AG04449 (cell line): ENCODE measurements at places on chromosomes 6 and 20.
A peak's percentile ranks its signal among the peaks of the same experiment; 100 is the strongest.

- peak; percentile 37 for DNase-seq
Observed at GRCh38 chr6:129749749-129750120, 39.8 kb upstream of the ARHGAP18 start.

DNA sequence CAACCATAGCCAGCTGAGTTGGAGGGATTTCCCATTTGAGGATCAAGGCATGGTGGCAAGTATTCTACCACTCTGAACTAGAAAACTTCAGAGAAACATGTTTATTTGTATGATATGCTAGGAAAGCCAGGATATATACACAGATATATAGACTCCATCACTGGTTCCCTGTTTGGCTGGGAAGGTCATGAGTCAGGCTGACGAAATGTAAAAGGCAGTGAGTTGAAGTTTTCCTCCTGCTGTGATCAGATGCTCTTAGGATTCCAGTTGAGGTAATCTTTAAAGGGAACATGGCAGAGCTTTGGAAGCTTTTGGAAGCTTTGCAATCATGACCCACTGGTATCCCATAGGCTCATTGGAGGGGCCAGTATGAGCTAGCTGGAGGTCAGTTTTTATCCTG is 1369.1 kb downstream of the EPHA7 start:
- DNase-seq: no peak

DNA sequence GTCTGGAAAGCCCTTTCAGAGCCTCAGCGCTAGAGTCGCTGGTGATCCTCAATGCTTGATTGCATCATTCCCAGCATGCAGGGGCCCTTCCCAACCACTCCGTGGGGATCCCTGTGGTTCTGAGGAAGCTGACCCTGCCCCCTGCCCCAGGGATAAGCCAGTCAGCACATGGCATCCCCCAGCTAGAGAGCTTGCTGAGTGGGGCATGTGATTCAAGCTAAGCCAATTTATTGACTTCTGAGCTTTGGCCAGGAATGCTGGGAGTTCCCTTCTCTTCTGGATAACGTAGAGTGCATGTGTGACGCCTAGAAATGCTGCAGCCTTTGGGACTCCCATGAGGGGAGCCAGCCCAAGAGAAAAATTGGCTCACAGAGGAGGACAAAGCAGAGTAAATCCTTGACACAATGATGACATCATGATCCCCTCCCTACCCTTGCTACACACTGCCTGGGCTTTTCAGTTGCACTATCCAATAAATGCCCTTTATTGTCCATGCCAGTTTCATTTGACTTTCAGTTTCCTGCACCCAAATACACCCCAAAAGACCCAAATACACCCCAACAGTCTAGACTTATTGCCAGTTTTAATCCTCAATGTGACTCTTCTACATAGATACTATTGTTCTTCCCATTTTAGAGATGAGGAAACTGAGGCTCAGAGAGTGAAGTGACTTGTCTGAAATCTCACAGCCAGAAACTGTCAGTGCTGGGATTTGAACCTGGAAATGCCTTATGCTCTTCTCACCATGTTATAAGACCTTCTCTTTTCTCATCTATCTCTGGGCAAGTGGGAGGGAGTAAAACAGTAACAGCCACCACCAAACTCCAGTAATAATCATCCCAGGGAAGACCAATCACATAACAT is 34.3 kb downstream of the KCNB1 start:
- no peak for DNase-seq

- DNase-seq: peak; percentile 7
Observed at GRCh38 chr6:55953335-55953734, 77.9 kb upstream of the BMP5 start.

GRCh38 chr6:169839029-169839481 is 87.6 kb downstream of the ERMARD start:
- no peak for DNase-seq

- DNase-seq: peak; percentile 65
Observed at GRCh38 chr6:12479881-12480280, 189.7 kb downstream of the EDN1 start.

GRCh38 chr20:19330038-19330437 is 117.6 kb downstream of the SLC24A3 start:
- no peak for DNase-seq

DNA sequence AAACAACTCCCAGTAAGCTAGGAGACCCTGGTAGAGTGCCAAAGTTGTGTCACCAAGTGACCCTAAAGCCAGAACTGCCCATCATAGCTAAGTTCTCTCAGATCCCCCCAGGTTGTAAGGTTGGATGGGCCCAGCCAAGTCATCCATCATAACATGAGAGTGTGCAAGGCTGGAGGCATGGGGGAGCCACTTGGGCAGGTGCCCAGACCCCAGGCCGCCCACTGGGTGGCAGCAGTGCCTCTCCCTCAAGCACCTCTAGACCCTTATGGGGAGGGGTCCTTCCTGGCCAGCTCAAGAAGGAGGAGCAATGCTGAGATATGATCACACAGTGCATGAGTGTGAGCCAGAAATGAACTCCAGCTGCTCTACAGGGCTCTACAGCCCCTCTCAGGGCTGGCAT is 154.5 kb downstream of the MYLK4 start:
- DNase-seq: no peak

GRCh38 chr6:32226434-32226833 is 2.6 kb upstream of the NOTCH4 start:
- DNase-seq: no peak

- DNase-seq: no peak
Observed at GRCh38 chr6:84450018-84450417, 222.6 kb upstream of the CEP162 start.

DNA sequence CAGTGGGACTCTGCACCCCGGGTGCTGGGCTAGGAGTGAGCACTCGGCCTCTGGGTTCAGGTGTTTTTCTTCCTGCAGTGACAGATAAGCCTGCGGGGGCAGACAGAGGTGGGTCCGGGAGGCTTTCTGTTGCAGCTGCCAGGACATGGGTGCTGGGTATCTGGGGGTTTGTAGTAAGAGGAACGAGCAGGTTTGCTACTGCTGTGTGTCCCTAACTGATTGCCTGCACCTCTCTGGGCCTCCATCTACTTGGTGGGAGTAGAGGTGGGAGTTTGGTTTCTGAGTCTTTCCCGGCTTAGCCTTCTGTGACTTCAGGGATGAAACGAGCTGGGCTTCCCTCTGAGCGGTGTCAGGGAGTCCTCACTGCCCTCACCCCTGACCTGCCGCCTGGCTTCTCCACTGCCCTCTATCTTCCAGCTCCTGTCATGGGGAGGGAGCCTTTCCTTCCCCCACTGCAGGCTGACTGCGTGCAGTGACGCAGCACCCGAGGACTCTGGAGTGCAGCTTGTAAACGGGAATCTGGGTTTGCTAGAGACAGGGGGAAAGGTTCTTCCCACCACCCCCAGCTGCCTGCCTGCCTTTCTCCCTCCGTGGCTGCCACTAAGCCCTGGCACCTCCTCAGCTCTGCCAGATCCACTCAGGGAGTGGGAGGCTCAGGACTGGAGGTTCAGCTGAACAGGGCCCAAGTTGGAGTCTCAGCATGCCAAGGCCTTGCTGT is 6.7 kb downstream of the DLGAP4 start:
- DNase-seq: no peak

DNA sequence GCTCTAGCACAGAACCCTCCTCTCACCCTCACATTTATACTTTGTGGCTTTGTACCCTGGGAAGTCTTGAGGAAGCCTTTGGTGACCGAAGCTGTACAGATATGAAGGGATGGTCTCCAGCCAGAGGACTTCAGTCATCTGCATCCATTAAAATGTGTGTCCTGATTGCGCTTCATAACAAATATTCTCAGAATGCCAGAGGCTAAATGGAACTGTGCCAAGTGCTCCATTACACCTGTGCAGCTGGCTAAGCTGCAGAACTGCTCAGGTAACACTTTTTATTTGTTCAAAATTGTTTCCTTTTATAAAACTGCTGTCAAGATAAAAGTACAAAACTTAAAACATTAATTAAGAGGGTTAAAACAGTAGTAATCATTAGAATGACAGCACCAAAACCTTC is 22.3 kb downstream of the TPBG start:
- DNase-seq: no peak

DNA sequence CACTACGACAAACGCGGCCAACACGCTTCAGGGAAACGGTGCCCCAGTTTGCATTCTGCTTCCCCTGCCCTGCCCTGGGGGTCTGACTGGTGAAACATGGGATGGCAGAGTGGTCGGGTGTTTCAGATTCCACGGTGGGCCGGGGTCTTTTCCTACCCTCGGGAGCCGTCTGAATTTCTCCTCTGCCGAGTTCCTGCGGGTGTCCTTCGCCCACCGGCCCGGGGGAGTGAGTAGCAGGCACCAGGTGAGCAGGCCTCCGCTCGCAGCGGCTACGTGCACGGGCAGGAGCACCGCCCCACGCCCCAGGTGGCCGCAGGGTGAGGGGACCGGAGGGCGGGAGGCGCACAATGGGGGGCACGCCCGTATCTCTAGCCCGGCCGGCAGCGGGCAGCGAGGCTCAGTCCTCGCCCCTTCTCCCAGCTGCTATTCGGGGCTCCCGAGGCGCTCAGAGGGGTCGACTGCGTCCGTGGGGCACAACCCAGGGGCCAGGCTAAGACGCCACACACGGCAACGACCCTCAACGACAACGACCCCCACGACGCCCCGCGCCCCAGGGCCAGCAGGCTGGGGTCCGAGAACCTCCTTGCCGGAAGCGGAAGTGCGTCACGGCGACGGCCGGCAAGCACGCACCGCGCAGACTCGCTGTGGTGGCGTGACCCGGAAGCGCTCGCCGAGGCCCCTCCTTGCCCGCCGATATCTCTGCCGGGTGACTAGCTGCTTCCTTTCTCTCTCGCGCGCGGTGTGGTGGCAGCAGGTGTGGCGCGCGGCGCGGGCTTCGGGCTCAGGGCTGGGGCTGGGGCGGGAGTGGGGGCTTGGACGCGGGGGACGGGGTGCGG is at the start of gene RPS21:
TSS of gene RPS21 (plus strand) at position 721 of the 836 bp plus-strand sequence. CDS start 236 bp downstream, outside the sequence.
- DNase-seq: no peak

- DNase-seq: no peak
Observed at GRCh38 chr6:159037756-159038290, 7.0 kb downstream of the TAGAP start.

DNA sequence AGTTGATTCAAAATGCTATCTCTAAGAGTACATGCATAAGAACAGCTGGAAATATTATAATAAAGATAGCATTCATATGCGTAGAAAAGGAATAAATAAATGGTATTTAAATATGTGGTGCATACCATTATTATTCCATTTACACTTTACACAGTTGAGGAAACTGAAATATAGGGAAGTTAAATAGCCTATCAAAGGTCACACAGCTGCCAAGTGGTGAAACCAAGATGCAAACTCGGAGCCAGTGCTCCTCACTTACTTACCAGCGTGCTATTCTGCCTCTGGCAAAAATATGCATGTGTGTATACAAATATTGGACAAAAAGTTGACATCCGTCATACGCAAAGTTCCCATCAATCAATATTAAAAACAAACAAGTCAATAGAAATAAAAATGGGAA is 22.3 kb upstream of the ANKEF1 start:
- no peak for DNase-seq

DNA sequence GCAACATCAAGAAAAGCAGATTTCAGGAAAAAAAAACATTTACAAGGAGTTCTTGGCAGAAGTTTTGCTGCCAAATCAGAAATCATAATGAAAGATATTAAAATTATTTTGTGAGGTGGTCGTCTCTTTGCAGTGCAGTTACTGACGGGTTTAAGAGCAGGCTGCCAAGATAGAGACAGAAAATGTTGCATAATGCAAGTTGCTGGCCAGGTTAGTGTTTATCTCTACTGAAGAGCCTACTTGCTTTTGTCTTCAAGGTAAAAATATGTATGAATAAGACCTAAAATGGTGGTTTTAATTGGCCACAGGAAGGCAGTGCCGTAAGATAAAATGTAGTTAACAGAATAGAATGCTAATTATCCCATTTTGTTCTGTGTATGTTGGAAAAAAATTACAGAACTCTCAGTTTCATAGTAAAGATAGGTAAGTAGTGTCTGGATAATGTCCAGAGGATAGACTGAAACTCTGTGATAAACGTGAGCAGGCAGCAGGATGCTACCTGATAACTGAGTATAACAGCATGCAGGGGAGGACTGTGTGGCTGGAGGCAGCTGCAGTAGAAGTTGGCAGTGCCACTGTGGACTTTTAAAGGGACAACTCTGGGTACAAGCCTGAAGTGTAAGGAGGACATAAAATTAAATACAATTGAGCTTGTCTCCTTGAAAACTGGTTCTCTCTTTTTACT is 13.9 kb downstream of the FOXO3 start:
- no peak for DNase-seq

GRCh38 chr6:84801250-84801649 is 36.9 kb upstream of the TBX18 start:
- no peak for DNase-seq
